ENCODE measurements at places on chromosomes 6 and 20. TPM values are rescaled to one million over a fixed set of nuclear protein-coding genes. Genes with fewer than 3 reads are reported as not detected.
A peak's percentile ranks its signal among the peaks of the same experiment; 100 is the strongest.

SMOC2 gene
- total RNA-seq: 5.0 TPM

DNA sequence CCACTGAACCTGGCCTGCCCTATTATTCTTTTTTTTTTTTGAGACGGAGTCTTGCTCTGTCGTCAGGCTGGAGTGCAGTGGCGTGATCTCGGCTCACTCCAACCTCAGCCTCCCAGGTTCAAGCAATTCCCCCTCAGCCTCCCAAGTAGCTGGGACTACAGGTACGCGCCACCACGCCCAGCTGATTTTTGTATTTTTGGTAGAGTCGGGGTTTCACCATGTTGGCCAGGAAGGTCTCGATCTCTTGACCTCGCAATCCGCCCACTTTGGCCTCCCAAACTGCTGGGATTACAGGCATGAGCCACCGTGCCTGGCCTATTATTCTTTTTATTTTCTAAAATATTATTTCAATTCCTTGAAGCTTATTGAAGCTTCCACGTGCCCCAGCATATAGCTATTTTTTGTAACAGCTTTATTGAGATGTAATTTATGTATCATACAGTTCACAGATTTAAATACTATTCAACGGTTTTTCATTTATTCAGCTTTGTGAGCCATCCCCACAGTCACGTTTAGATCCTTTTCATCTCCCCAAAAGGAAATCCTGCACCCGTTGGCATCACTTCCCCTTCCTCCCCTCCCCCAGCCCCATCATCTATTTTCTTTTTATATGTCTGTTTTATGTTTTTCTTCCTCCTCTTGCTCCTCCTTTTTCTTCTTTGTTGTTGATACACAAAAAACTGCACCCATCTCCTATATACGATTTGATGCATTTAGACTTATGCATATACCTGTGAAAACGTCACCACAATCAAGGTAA, 13.5 kb upstream of the MDFI start:
- H3K4me1 ChIP-seq: no peaks in the 10 kb centered on the region
- no peak overlapping the region for H3K27ac ChIP-seq
- H3K36me3 ChIP-seq: no peaks in the 10 kb centered on the region
- H3K27me3 ChIP-seq: no peaks in the 10 kb centered on the region

- peak; percentile 85 for DNase-seq
- H3K4me1 ChIP-seq: peaks cover 77% of the 10 kb centered on the region
- peaks cover 52% of the 10 kb centered on the region for H3K36me3 ChIP-seq
- no peak overlapping the region for H3K4me3 ChIP-seq
These were observed 40.4 kb upstream of the NAA20 start for GRCh38 chr20:19976595-19977372.

DDO gene
- 6.2 TPM for total RNA-seq

DNA sequence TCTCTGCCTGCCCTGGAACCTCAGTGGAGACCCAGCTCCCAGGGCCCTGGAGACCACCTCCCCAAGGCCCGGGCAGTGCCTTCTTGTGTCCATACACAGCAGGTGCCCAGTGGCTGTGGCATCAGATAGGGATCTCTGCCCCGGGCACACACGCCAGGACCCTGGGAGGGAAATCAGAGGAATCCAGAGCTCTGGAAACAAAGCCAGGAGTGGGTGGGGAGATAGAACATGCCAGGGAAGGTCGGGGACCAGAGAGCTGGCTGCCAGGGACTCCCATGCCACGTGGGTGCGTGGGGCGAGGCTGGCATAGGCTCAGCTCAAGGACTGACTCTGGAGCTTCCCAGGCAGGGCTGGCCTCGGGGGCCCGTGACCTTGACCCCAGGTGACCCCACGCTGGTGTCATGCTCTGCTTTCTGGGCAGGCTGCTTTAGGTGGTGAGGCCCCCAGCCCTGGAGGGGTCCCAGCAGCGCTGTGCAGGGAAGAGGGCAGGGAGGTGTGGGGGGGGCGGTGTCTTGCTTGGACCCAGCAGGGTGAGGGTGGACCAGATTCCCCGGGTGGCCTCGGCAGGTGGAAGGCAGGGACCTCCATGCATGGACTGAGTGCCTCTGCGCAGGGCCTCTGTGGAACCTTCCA, 17.6 kb upstream of the GATA5 start:
- peaks cover 13% of the 10 kb centered on the region for H3K4me1 ChIP-seq
- H3K27me3 ChIP-seq: no peaks in the 10 kb centered on the region
- no peaks in the 10 kb centered on the region for H3K36me3 ChIP-seq

RIMS1 gene
- total RNA-seq: 1.0 TPM

DNA sequence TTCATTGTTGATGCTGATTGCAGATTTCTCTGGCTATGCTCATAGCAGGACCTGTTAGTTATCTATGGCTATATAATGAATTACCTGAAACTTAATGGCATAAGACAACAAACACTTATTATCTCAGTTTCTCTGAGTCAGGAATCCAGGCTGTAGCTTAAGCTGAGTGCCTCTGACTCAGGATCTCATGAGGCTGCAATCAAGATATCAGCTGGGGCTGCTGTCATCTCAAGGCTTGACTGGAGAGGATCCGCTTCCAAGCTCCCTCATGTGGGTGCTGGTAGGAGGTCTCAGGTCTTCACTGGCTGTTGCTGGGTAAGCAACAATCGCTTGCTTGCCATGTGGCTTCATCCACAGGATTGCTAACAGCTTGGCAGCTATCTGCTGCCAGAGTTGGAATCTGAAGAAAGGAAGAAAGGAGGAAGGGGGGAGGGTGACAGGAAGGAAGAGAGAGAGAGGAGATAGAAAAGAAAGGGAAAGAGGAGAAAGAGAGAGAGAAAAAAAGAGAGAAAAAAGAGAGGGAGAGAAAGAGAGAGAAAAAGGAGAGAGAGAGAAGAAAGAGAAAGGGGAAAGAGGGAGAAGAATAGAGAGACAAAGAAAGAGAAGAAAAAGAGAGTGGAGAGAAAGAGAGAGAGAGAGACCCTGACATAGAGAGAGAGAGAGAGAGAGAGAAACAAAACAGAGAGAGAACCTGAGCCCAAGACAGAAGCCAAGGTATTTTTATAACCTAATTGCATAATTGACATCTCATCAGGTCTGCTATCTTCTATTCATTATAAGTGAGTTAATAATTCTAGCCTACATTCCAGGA, 579.0 kb upstream of the BTBD3 start:
- DNase-seq: no peak
- H3K36me3 ChIP-seq: no peaks in the 10 kb centered on the region
- H3K4me3 ChIP-seq: no peak overlapping the region
- no peaks in the 10 kb centered on the region for H3K4me1 ChIP-seq

DNA sequence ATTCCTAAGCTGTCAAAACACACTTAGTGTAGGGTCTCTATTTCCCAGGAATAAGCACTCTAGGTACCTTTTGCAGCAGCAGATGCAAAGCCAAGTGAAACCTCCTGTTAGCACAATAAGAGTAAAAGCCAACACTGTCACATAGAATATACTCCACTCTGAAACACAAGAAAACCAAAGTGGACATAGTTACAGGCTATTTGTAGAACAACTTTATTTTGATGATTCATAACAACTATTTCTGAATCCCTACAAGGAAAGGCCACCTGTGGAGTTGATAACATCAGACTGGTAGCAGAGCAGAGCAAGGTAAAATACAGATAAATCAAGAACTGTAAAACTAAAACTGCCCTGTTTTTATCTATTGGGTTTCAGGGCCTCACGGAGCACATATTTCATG, 59.7 kb downstream of the ALDH5A1 start:
- H3K4me1 ChIP-seq: no peaks in the 10 kb centered on the region
- H3K4me3 ChIP-seq: no peak overlapping the region
- no peak overlapping the region for H3K27ac ChIP-seq
- no peak for DNase-seq
- H3K36me3 ChIP-seq: no peaks in the 10 kb centered on the region

DNA sequence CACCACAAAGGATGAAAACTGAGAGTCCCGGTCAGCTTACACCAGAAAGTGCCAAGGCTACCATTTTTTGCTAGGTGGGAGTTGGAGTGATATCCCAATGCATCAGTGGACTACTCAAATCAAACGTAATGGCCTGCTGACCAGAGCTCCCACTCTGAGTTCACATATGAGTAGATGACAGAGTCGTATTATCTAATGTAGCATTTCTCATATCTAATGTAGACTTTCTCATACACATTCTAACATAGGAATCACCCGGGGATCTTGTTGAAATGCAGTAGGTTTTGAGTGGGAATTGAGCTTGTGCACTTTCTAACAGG, 38.4 kb upstream of the FUCA2 start:
- no peaks in the 10 kb centered on the region for H3K36me3 ChIP-seq
- no peak overlapping the region for H3K27ac ChIP-seq
- H3K4me1 ChIP-seq: no peaks in the 10 kb centered on the region
- no peak for DNase-seq
- no peak overlapping the region for H3K4me3 ChIP-seq

DNA sequence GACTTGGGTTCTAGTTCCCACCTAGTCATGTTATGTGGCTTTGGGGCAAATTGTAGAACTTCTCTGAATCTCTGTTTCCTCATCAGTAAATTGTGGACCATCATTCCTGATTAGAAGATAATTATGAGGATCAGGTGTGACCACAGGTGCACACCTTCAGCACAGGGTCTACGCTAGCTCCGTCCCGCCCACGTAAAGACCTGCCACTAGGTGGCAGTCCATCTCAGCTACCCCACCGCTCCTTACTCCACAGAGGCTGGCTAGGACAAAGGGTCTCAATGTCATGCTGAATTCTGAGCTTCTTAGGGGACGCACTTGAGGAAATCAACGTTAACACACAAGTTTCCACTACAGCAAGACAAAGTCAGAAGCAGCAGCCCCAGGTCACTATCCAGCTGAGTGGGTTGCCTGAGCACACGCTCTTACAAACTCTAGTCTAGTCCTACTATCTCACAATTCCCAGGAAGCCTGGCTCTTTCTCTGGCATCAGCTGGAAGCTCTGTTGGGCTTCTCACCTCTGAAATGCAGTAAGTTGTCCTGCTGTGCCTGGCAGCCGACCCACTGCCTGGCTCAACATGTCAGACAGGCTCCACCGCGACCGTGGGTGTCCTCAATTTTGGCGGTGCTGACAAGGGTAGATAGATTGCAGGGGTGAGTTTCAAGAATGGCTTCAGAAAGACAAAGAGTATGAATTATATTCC, 2.0 kb upstream of the PLCG1 start:
- peak; percentile 52 for DNase-seq
- H3K4me3 ChIP-seq: no peak overlapping the region
- no peak overlapping the region for H3K27ac ChIP-seq
- H3K27me3 ChIP-seq: no peaks in the 10 kb centered on the region
- no peaks in the 10 kb centered on the region for H3K36me3 ChIP-seq

OXT gene
- not detected for total RNA-seq

GRCh38 chr6:145733810-145734209, 1.5 kb downstream of the EPM2A start:
- H3K36me3 ChIP-seq: no peaks in the 10 kb centered on the region
- peaks cover 16% of the 10 kb centered on the region for H3K4me1 ChIP-seq
- H3K27me3 ChIP-seq: no peaks in the 10 kb centered on the region
- peak overlapping the region; percentile 92 for H3K27ac ChIP-seq
- H3K4me3 ChIP-seq: no peak overlapping the region
- no peak for DNase-seq

Measured in upper lobe of left lung (tissue), 6 donors.